ENCODE measurements at places on chromosomes 11 and 22.

DNA sequence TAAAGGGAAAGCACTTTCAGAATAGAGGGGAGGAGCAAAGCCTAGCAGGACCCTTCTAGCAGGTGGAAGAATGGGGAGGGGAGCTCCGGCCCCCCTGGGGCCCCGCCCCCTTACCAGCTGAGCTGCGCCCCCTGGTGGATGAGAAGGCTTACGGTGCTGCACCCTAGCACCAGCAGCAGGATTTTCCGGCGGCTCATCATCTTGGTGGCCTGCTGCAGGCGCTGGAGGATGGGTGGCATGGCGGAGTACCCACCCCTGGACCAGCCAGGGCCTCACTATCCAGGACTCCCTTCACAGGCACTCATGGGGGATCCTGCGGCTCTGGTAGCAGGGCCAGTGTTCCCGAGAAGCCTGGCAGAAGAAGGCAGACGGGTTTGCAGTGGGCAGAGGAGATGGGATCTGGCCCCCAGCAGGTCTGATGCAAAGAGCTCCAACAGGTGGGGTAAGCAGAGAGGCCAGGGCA is 3.8 kb downstream of the GAL3ST3 start:
- DNase-seq = peak; percentile 87

DNA sequence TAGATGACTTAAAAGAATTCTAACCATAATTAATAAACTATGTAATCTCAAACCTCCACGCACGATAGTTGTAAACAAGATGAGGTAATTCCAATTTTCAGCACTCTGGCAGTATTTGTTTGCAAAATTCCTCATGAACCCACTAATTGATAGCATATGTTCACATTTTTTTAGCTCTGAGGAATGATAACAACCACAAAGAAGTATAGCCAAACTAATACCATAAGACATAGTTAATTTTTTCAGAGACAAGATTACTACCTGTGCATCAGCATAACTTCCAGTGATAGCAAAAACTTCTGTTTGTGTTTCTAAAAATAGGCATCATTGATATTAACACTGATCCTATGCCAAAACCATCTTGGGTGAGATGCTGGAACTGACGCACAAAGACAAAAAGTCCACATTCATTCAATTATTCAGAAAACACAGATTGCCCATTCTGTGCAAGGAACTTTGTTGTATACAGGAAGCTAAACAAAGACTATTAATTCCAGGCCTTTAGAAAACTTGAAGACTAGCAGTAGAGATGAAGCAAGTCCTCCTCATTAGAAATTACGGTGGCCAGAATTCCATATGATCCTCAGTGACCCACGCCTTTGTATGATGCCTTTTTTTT is 57.7 kb downstream of the PDGFD start:
- DNase-seq = no peak

DNA sequence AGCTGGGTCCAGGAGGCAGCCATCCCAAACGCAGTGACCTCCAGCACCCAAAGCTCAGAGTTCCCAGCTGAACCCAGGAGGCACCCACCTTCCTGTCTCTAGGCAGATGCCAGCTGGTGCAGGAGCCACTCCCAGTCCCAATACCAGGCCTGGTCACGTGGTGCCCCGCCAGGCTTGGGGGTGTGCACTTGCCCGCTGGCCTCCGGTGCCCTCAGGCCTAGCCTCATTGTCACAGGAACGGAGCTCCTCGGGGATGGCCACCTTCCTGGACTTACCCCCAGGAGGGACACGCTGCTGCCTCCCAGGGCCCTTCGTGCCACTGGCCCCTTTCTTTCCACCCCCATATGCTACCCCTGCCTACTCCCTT is 4.6 kb downstream of the BID start:
- DNase-seq = no peak

GRCh38 chr22:40782521-40782920 is 36.6 kb downstream of the SLC25A17 start:
- DNase-seq = no peak

DNA sequence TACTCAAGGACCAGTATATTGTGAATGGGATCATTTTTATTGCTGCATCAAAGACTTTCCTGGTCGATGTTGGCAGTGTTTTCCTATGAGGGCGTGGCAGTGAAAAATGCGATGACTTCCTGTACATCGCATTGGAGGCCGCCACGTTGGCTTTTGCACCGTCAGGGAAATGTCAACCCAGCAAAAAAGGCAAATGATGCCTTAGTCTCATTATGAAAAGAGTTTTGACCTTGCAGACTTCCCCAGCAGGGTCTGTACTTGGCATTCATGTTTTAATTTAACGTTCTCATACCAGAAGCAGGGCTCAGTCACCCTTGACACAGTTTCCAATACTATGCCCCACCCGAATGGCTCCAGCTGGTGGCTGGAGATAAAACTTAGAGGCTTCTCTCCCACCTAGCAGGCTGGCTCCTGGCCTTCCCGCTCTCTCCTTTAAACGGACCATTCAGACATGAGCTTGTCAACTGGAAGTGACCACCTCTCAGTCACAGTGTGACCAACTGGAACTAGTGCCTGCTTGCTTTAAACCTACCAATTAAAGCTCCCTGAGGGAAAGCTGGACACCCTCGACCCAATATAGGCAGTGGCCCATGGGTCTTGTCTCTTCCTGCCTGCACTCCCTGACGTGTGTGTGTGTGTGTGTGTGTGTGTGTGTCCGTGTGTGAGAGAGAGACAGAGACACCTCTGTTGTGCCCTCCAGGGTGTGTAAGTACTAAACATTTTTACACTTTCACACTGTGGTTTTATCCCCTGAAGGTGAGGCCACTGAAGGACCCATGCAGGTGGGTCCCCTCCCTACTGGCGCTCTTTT is 8.7 kb upstream of the GDPD5 start:
- DNase-seq = no peak

- DNase-seq = no peak
These were observed 51.4 kb downstream of the JAM3 start for GRCh38 chr11:134120143-134120850.

DNA sequence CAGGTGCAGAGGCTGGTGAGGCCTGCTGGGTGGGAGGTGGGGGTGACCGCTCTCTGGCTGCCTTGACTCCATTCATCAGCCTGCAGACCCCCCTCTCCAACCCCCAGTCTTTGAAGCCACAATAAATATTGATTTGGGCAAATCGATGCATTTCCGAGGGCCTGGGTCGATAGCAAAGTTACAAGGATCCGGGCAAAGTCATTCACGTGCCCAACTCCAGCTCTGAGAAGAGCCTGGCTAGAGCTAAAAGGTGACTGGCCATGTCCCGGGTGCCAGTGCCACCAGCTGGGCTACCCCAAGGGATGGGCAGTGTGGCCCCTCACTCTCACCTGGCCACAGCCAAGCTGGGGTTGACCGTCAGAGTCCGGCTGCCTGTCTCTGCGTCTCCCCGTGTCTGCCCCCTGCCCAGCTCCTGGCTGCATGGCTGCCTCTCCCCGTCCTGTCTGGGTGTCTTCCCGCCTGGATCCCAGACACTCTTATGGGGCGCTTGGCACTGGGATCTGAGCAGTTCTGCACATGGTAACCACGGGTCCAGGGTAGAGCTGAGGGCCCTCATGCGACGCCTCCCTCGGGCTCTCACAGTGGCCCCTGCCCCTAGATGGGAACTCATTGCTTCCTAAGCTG is 46.7 kb upstream of the CCDC188 start:
- DNase-seq = no peak

DNA sequence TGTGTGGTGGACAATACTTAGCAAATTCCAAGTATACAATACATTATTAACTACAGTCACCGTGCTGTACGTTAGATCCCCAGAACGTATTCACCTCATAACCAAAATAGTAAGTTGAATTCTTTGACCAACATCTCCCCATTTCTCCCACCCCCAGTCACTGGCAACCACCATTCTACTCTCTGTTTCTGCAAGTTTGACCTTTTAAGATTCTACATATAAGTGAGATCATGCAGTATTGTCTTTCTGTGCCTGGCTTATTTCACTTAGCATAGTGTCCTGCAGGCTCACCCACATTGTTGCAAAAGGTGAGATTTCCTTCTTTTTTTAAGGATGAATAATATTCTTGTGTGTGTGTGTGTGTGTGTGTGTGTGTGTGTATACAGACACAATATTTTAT is 59.1 kb downstream of the IRAG1 start:
- DNase-seq = no peak

DNA sequence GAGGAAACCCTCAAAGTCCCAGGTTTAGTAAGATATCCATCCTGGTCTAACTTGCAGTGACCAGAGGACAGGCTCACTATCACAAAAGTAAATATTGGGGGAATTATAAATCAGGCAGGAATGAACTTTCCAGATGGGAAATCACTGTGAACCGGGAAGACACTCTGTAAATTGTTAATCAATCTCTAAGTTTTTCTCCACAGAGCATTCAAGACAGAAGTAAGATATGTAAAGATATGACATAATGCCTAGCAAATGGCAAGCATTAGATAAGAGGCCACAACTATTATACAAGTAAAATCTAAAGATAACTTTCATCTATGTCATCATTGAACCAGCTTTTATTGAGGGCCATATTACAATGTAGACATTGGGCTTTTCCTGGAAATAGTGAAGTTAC is 35.3 kb upstream of the LRRC4C start:
- DNase-seq = no peak

GRCh38 chr11:82969811-82970210 is 68.3 kb downstream of the DDIAS start:
- DNase-seq = no peak

DNA sequence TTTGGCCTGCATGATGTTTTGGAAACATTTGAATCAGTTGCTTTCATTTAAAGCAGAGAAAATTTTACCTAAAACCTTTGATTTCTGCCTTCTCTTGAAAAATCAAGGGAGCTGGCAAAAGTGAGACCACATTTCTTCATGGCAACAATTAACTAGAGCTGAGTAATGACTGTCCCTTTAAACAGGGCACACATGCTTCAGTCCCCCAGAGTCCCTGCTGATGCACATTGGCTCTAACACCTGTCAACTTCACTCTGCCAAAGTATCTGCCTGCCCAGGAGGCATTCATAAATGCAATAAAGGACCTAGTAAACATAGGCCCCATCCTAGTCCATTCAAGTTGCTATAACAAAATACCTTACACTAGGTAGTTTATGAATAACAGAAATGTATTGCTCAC is 87.1 kb upstream of the LDLRAD3 start:
- peak; percentile 14 for DNase-seq

DNA sequence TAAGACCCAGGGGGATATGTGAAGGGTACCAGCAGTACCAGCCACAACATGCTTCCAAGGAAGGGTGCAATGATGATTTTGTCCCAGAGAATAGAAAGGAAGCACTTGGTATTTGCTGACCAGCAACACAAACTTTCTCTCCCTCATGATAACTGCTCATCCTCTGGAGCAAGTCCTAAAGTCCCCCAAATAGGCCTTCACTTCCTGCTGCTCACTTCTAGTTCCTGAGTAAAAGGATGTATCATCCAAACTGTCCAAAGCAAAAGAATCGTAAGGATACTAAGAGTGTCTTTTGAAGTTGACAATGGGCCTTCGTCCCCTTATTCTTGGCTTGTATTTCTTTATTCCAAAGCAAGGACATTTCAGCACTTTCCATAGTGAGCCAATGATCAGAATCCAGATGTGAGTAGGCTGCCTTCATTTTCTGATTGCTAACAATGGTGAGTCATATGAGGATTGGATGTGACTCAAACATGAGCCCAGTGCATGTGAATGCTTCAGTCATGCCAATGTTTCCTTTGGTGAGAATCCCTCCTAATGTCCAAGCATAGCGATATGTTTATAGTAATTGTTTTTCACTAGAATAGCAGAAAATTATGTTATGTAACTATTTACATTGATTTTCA is 243.4 kb upstream of the POU2AF2 start:
- DNase-seq = no peak

GRCh38 chr11:73218106-73218829 is at the start of gene P2RY2:
TSS of gene P2RY2 (plus strand) at chr11:73218281. CDS start at chr11:73234160, 15,879 bp downstream.
- peak; percentile 17 for DNase-seq

- no peak for DNase-seq
These were observed 520.8 kb downstream of the NELL1 start for GRCh38 chr11:21190181-21190580.

DNA sequence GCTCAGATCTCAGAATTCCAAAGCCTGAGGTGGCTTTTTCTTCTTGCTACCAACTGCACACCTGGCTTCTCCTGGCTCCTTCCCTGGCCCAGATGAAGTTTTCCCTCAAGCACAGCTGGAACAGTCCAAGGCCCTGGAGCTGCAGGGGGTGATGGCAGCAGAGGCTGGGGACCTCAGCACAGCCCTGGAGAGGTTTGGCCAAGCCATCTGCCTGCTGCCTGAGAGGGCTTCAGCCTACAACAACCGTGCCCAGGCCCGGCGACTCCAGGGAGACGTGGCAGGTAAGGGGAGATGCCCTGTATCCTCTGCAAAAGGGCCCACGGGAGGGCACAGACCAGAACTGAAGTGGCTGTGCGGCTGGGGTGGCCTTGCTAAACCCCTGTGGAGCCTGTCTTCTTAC is 1.2 kb downstream of the TTC36 start:
- no peak for DNase-seq

- no peak for DNase-seq
These were observed 47.8 kb downstream of the SWAP70 start for GRCh38 chr11:9711454-9712307.

DNA sequence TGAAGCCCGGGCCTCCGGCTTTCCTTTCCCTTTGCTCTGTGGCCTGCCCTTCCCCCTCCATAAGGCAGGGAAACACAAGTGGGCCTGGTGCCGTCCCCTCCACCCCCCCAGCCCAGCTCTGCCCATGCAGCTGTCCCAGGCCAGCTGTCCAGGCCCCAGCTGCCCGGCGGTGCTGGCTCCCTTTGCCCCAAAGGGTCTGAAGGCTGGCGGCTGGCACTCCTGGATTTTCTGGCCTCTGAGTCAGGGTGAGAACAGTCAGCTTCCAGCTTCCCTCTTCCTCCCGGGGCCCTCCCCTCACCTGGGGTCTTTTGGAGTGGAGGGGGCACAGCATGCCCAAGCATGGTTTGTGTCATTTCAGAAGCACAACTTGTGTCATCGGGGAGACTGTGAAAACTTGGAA is 27.8 kb downstream of the CD82 start:
- DNase-seq = no peak

GRCh38 chr11:57546869-57547475 is 9.6 kb downstream of the SMTNL1 start:
- no peak for DNase-seq

DNA sequence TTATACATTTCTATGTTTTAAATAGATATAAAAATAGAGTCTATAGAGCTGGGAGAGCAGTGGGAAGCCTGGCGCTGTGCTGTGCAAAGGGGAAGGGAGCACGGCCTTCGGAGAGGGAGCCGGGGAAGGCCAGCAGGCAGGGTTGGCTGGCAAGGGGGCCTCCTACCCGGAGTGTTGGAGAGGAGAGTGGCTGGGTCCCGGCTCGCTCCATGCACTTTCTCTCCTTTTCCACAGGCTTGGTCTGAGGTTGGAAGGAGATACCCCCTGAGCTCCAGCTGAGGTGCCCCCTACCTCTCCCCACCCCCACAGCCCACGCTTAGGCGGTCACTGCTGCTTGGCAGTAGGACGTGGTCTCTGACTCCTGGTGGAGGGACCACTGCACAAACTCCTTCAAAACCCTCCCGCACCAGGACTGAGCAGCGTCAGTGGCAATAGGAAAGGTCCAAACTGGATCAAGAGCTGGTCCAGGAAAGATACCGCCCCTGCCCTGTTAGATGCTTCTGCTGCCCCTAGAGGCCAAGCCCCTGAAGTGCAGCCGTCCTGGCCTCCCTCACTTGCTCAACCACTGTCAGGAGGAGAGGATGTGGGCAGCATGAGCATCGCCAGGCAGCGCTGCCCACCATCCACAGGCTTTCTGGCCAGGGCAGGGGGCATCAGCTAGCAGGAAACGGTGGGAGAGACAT is 52.9 kb downstream of the SYT13 start:
- DNase-seq = peak; percentile 33

- no peak for DNase-seq
These were observed 32.4 kb upstream of the PRR5 start for GRCh38 chr22:44669561-44669976.

- DNase-seq = no peak
These were observed 98.0 kb upstream of the THY1 start for GRCh38 chr11:119520966-119521365.

GRCh38 chr22:37243402-37244113 is 511 bp downstream of the RAC2 start:
- DNase-seq = no peak
